ENCODE measurements at places on chromosomes 3 and 15.

- DNase-seq = no peak
Observed at GRCh38 chr3:52834871-52835501, at the start of gene MUSTN1. TSS of gene MUSTN1 (minus strand) at chr3:52835019. CDS start at chr3:52834948, 71 bp downstream.

- no peak for DNase-seq
Observed at GRCh38 chr15:76991741-76992645, 2.9 kb upstream of the PSTPIP1 start.

DNA sequence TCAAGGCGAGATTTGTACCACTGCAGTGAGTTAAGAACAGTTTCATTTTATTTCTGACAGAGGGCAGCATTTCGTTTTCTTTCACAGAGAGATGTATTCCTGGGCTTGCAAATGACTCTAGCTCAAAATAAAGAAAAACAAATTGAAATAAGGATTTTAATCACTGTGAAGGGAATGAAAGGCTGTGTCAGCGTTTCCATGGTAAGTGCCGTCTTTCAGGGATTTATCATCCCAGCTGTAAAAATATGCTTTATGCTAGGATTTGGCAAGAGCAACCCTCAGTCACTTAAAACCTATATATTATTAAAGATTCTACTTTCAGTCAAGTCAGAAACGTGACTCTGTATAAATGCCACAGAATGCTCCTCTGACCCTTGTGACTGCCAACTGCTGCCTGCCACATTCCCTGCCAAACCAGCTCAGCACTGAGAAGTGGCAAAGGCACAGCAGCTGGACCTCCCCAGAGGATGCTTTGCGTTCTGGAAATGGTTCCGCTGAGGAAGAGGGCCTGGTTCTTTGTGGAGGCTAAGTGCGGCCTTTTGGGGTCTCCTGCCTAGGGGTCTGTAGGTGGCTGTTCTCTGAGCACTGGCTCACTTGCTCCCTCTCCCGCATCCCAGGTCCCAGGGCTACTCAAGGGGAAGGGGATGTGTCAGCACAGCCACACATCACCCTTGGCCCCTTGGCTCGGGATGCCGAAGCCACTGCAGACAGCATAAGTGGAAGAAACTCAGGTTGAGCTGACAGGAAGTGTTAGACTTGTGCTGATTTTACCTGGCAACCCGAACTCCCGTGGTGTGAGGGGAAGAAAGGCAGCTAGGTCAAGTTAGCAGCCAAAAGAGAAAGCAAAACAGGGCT, 56.6 kb upstream of the POMGNT2 start:
- DNase-seq = no peak

GRCh38 chr3:42014458-42014920, 52.6 kb upstream of the ULK4 start:
- DNase-seq = no peak

DNA sequence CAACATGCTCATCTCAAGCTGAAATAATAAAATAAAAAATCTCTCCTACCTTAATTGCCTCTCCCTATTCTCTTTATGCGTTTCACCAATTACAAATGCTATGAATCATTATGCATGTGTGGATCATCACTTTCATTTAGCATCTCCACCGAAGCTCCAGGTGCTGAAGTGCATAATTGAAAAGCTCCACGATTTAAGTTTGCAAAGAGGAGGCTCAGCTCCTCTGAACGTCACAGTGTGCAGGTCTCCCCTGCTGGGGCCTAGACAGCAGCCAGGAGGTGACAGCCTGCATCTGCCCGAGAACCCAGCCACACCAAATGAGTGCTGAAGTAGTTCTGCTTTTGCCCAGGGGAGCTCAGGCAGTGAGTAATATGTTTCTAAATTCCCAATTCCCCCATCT, 60.5 kb upstream of the GLCE start:
- DNase-seq = no peak

- no peak for DNase-seq
Observed at GRCh38 chr3:101829874-101830273, 19.4 kb upstream of the NFKBIZ start.

- no peak for DNase-seq
Observed at GRCh38 chr3:131338948-131339640, 42.5 kb upstream of the NUDT16 start.

DNA sequence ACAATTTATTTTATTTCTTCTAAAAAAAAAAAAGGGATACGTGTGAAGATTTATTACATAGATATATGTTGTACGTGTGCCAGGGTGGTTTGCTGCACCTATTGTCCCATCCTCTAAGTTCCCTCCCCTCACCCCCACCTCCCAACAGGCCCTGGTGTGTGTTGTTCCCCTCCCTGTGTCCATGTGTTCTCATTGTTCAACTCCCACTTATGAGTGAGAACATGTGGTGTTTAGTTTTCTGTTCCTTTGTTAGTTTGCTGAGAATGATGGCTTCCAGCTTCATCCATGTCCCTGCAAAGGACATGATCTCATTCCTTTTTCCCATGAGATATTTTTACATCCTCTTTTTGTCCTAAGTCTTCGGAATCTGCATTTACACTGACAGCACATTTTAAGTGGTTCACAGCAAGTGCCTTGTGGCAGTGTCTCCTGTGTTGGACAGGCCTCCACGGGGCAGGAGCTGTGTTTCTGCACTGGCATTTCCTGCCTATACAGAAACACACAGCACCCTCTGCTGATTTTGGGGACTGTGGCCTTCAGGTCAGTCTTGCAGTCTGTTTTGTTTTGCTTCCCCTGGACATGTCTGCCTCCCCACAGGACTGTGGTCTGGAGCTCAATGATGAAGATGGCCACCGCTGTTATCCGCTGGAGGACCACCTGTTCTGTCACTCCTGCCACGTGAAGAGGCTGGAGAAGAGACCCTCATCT, 12.7 kb upstream of the SACM1L start:
- DNase-seq = no peak

- no peak for DNase-seq
Observed at GRCh38 chr3:194407423-194407822, 8.4 kb upstream of the GP5 start.

- DNase-seq = peak; percentile 5
Observed at GRCh38 chr3:162555761-162556160, 1059.2 kb downstream of the OTOL1 start.

Measured in urinary bladder (tissue), 4 donors.